ENCODE measurements at places on chromosomes 1 and 21.

GRCh38 chr1:92404661-92405060, 82.1 kb downstream of the GFI1 start:
- DNase-seq = no peak

DNA sequence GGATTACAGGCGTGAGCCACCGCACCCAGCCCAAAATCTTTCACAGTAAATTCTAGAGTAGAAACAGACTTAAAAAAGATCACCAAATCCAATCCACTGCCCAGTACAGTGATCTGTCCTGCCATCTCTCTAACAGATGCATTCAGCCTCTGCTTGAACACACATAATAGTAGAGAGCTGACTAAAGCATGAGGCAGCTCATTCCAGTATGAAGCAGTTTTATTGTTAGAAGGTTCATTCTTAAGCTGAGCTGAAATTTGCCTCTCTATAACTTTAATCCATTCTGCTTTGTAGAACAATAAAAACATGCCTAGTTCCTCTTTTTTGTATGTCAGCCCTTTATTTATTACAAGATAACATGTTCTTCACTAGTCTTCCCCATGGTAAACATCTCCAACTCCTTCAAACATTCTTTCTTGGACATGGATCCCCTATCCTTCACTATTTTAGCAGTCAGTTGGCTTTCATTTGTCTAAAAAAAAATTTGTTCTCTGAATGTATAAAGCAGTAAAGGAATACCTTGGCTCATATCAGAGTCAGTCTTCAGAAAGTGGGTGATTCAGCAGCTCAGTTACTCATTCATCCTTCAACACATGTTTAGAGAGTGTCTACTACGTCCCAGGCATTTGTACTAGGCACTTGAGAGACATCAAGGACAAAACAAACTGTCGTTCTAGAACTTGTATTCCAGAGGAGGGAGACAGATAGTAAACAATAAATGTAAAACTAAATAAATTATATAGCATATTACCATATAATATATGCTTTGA, 10.7 kb upstream of the PTBP2 start:
- DNase-seq = no peak

DNA sequence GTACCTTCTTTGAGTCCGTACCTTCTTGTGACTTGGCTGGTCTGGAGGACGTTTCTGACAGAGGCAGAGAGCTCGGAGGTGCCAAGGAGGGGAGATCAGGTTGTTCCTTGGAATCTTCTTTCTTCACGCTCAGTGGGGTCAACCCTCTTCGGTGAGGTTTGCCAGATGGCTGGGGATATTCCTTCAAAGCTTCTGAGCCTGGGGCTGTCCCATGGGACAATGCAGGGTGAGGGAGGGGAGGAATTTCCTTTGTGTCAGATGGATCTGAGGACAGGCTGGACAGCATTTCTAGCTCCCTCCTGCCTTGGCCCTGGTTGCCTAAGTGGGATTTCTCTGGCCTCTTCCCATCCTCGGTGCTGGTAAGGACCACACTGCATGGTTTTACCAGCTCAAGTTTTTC, 95.5 kb upstream of the EDN2 start:
- DNase-seq = no peak

DNA sequence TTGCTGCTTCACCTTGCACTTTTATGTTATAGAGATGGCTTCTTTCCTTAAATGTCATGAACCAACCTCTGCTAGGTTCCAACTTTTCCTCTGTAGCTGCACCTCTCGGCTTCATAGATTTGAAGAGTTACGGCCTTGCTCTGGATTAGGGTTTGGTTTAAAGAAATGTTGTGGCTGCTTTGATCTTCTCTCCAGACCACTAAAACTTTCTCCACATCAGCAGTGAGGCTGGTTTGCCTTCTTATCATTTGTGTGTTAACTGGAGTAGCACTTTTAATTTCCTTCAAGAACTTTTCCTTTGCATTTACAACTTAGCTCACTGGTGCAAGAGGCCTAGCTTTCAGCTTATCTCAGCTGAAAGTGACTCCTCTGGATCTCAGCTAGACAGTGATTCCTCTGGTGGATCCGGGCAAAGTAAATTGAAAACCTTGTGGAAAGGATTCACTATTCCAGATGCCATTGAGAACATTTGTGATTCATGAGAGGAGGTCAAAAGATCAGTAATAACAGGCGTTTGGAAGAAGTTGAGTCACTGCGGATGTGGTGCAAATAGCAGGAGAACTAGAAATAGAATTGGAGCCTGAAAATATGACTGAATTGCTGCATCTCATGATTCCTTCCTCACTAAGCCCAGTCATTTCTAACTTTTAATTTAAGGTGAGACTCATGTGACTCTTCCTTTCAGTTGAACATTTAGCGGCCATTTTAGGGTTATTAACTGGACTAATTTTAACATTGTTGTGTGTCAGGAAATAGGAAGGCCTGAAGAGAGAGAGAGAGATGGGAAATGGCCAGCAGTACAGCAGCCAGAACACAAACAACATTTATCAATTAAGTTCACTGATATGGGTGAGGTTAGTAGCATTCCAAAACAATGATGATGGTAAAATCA, 16.2 kb upstream of the RGS1 start:
- DNase-seq = no peak

DNA sequence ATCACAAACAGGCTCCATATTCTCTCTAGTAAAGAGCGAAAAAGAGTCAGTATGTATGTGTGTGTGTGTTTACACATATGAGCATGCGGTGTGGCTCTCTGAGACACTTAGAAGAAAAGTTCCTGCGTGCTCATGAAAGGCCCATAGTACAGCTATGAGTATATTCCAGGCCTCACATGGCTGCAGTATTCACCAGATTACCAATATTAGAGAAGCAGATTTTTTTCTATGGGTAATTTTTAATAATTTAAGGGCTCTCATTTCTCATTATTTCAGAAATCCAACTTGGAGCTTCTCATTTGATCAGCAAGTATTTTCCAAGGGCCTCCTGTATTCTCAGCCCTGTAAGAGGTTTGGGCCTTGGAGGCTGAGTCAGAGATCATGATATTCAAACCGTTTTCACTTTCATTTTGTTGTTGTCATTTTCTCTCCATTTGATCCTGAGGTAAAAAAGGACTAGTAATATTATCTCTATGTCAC, 232.9 kb upstream of the SGIP1 start:
- DNase-seq = peak; percentile 38
